ENCODE measurements at places on chromosomes 2 and 18. TPM values are rescaled to one million over a fixed set of nuclear protein-coding genes. Genes with fewer than 3 reads are reported as not detected.

The GALNT5 gene
- total RNA-seq: 87.6 TPM

The LHCGR gene
- not detected for total RNA-seq

The G6PC2 gene
- total RNA-seq: not detected

The HOXD13 gene
- not detected for total RNA-seq

The RFX8 gene
- 6.7 TPM for total RNA-seq

The SPC25 gene
- total RNA-seq: 8.6 TPM

The MRPS5 gene
- total RNA-seq: 47.1 TPM

The CTDP1 gene
- 21.1 TPM for total RNA-seq

The DAW1 gene
- total RNA-seq: 31.6 TPM

The CDH2 gene
- total RNA-seq: 166 TPM

The ASB18 gene
- total RNA-seq: not detected

The COL4A4 gene
- 24.0 TPM for total RNA-seq

The RAB27B gene
- 5.9 TPM for total RNA-seq

The MTA3 gene
- 26.8 TPM for total RNA-seq

The PSMD1 gene
- 120 TPM for total RNA-seq

The TSPYL6 gene
- not detected for total RNA-seq

The MEX3C gene
- 33.2 TPM for total RNA-seq

The SCYGR7 gene
- total RNA-seq: not detected

The FABP1 gene
- not detected for total RNA-seq

The SLC4A5 gene
- under 0.01 TPM for total RNA-seq

The ATP6V1B1 gene
- total RNA-seq: 0.38 TPM

Measured in regular cardiac myocyte (primary cell).